SJCRH30 (cell line): ENCODE measurements at places on chromosomes 5 and 9. TPM values are rescaled to one million over a fixed set of nuclear protein-coding genes. Genes with fewer than 3 reads are reported as not detected.

The DCAF10 gene
- total RNA-seq: 11.5 and 15.7 TPM in 2 replicates

The MCC gene
- total RNA-seq: 26.6 and 26.9 TPM in 2 replicates

The SAXO1 gene
- not detected in 2 replicates for total RNA-seq

The CAMK4 gene
- 18.1 and 19.3 TPM in 2 replicates for total RNA-seq

GRCh38 chr5:24226479-24226878 lies 418.3 kb downstream of the CDH10 start:
- no peaks in the 10 kb centered on the region for H3K27me3 ChIP-seq
- H3K4me3 ChIP-seq: no peak overlapping the region
- DNase-seq: no peak
- H3K36me3 ChIP-seq: no peaks in the 10 kb centered on the region

- H3K27me3 ChIP-seq: peaks cover 32% of the 10 kb centered on the region
- no peaks in the 10 kb centered on the region for H3K36me3 ChIP-seq
- no peak overlapping the region for H3K27ac ChIP-seq
- DNase-seq: no peak
These were observed 104.8 kb downstream of the GABBR2 start for GRCh38 chr9:98603821-98604383.

DNA sequence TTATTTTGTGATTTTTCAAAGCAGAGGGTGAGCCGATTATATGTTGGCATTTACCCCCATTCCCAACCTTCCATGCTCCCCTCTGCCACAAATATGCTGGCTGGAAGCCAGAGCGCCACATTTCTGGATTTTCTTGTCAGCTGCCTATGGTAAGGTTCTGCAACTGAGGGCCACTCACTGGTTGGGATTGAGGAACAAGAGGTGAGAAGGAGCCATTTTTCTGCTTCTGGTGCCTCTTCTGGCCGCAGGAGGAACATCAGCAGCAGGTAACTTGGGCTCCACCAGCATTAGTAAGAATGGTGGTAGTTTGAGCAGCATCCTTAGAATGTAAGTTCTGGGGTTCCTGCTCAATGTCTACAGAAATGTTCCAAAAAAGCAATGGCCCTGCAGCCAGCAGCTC lies 159.5 kb upstream of the MAST4 start:
- DNase-seq: peak; percentile 2
- no peaks in the 10 kb centered on the region for H3K36me3 ChIP-seq
- H3K4me1 ChIP-seq: no peaks in the 10 kb centered on the region
- H3K27ac ChIP-seq: no peak overlapping the region

GRCh38 chr9:78539188-78539587 lies 242.3 kb downstream of the PSAT1 start:
- H3K4me3 ChIP-seq: no peak overlapping the region
- no peak for DNase-seq
- H3K4me1 ChIP-seq: peaks cover 5% of the 10 kb centered on the region; the same call in 1 of the 2 replicates
- H3K27me3 ChIP-seq: peaks cover 2% of the 10 kb centered on the region; the same call in 1 of the 2 replicates
